CD4-positive, alpha-beta T cell treated with Interleukin-2 at 100 ng/mL for 4 hours (primary cell): ENCODE measurements at places on chromosomes 16 and 17.

DNA sequence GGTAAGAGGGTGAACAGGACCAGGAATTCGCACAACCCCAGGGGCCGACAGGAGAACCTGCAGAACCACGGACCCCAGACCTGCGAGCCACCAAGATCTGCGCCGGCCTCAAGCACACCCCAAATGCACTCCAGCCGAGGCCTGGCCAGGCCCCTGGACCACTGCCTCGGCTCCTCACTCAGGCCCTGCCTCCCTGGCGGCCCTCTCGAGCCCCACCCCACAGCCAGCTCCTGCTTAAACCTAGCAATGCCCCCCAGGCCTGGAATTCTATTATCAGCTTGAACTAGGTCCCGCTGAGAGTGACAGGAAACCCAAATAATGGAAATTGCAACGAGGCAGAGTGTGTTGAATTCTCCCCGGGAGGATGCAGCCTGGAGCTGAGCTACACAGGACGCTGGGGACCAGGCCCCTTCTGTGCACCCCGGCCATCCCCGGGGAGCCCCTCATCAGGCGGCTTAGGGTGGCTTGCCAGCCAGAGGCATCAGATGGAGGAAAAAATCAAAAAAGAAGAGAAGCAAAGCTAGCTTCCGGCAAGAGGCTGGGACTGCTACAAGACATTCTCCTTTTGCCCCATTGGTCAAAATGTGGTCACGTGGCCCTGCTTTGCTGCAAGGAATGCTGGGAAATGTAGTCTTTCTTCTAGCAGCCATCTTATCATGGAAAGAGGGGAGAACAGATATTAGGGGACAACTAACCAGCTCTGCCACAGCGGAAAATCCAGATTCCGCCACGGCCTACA, 2.4 kb upstream of the ENPP7 start:
- DNase-seq = peak; percentile 94

- DNase-seq = no peak
Measured at GRCh38 chr17:15920758-15921239, 24.1 kb upstream of the ADORA2B start.

DNA sequence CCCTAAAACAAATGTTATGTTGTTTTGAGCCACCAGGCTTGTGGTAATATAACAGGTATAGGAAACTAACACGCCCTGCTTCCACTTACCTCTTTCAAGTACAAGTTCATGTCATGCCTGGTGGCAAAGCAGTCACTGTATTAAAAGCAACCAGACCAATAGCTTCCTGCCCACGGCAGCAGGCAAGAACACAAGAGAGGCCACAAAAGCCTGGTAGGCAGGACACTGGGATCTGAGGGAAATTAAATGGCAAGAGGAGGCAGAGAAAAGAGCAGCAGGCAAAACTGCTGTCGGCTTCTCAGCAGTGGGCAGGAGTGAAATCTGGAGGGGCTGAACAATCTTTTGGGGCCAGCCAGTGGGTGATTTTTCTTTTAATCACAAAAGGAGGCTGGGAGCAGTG, 2.2 kb downstream of the CYTH1 start:
- peak; percentile 85 for DNase-seq

DNA sequence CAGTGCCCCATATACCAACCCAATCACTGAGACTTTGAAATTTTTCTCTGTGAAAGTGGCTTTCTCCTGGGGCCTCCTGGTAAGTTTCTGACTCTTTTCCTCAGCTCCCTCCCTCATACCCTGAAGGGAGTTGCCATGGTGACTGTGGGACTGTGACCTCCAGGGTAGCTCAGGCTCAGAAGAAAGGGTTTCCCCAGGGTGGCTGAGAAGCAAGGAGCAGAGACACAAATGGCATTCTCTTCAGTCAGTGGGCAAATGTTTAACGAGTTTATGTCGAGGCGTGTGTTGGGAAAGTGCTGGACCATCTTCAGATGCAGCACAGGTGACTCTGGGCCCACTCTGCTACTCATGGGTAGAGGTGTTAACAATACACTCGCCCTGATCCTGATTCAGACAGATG, 46.8 kb downstream of the MRPS23 start:
- DNase-seq = no peak

- DNase-seq = no peak
Measured at GRCh38 chr17:27800522-27800921, at the start of gene NOS2. Gene NOS2 (minus strand): TSS chr17:27800529. CDS start chr17:27798809, 1,720 bp downstream.
